ENCODE measurements at places on chromosomes 5 and 9. TPM values are rescaled to one million over a fixed set of nuclear protein-coding genes. Genes with fewer than 3 reads are reported as not detected.

- DNase-seq = peak; percentile 66
Measured at GRCh38 chr9:16626577-16627130, 243.8 kb downstream of the BNC2 start.

Gene MAP3K1
- total RNA-seq = 8.9 TPM

DNA sequence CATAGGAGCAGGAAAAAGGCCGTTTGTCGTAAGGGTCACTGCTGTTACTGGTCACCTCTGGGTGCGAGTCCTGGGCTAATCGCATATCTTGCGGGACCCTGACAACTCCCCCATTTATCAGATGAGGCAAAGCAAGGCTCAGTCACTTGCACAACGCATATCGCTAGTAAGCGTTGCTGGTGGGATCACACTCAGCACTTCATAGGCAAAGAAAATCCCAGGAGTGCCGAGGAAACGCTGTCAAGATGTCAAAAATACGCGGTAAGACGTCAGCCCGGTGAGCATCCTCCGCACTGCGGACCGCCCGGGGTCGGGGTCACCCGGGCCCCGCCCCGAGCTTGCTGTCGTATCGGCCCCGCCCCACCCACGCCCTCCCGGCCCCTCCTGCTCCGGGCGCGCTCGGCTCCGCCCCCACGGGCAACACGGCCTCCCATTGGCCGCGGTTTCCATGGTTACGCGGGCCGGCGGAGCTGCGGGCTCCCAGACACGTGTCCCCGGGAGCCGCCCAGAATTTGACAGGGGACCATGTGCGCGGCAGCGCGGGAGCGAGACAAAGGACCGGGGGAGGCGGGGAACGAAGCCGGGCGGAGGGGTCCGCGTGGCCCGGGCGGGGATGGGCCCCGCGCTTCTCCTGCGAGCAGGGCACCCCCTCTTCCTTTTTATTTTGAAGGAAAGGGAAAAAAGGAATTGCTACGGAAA is 80.2 kb upstream of the IER5L start:
- DNase-seq = peak; percentile 92

GRCh38 chr9:120603591-120603990 is 23.6 kb upstream of the CDK5RAP2 start:
- DNase-seq = no peak

- no peak for DNase-seq
Measured at GRCh38 chr9:29290516-29290915, 1717.2 kb upstream of the C9orf72 start.

Gene ATP6V1G1
- 153 TPM for total RNA-seq

- DNase-seq = no peak
Measured at GRCh38 chr5:139132515-139132914, 65.7 kb downstream of the SIL1 start.

DNA sequence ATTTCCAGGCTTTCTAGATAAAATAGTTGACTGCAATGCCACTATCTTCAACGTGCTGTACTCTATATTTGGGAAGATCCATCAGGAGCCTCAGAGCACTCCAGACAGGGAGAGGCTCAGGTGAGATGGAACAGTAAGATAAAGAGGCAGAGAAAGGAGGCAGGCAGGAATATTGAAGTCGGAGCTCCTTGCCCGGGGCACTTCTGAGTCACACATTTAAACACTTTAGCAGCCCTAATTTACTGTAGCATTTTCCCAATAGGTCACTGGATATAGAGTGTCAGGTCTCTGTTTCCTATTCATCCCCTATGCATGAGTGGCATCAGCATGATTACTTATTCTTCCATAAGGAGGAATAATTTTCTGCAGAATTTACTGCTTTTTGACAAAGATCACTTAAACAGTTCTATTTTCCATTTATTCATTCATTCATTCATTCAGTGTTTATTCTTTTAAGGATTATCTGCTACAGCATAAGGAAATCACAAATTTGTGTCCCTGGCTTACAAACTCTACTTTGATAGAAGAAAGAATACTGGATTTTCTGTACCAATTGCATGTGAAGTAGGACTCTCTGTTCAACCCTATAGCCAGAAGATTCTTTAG is 170.7 kb downstream of the MAPKAP1 start:
- no peak for DNase-seq

Gene NEUROG1
- total RNA-seq = not detected

- no peak for DNase-seq
Measured at GRCh38 chr5:33855396-33855795, 36.4 kb downstream of the ADAMTS12 start.

Gene TMOD1
- total RNA-seq = 122 TPM

Data from right atrium auricular region (tissue), 2 donors.